ENCODE measurements at places on chromosomes 5 and 9.

GRCh38 chr9:107681988-107682387 is 192.4 kb upstream of the KLF4 start:
- DNase-seq = no peak

GRCh38 chr9:130728721-130729120 is 35.1 kb downstream of the EXOSC2 start:
- no peak for DNase-seq

- DNase-seq = no peak
These were observed 118.7 kb upstream of the NEK6 start for GRCh38 chr9:124139001-124139400.

DNA sequence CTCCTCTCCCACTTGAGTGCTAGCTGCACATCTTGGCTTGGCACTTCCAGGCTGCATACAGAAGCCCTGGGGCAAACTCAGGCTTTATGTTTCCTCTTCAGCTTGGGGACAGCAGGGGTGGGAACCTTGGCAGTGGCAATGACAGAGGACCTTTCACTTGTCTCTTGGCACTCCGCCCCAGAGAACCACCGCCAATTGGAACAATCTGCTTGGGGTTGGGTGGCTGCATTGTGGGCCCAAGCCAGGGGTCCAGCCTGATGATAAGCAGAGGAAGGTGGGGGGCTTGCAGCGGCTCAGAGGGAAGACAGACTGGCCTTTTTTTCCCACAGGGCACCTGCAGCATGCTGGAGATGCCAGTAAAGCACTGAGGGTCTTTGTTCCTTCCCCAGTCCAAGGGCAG is 179.0 kb upstream of the NMUR2 start:
- DNase-seq = no peak

GRCh38 chr5:53392073-53392472 is 88.4 kb upstream of the FST start:
- DNase-seq = no peak

- DNase-seq = no peak
These were observed 121.5 kb downstream of the CAMK4 start for GRCh38 chr5:111345731-111346130.

DNA sequence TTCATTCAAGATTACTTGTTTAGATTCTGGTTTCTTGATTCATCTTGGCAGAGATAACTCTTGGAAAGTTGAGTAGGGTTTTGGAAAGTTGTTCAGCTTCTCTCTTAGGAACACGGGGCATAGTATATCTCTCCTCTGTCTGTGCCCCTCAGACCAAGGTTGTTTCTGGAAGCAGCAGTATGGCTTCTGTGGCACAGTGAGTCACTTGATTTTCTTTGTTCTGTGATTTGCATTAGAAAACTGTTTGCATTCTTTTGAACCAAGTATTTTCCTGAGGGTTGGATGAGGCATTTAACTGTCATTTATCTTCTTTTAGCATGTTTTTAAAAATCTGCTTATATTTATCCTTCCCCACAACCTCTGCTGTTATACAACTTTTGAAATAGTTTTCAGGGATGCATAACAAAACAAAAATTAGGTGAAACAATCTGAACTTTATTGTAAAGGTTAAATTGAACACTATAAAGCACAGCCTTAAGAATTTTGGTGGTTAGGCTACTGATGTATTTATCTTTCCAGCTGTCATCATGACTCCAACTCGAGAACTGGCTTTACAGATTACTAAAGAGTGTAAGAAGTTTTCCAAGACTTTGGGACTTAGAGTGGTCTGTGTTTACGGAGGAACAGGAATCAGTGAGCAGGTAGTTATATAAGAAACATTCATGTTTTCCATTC is 26.5 kb downstream of the DDX46 start:
- DNase-seq = no peak

DNA sequence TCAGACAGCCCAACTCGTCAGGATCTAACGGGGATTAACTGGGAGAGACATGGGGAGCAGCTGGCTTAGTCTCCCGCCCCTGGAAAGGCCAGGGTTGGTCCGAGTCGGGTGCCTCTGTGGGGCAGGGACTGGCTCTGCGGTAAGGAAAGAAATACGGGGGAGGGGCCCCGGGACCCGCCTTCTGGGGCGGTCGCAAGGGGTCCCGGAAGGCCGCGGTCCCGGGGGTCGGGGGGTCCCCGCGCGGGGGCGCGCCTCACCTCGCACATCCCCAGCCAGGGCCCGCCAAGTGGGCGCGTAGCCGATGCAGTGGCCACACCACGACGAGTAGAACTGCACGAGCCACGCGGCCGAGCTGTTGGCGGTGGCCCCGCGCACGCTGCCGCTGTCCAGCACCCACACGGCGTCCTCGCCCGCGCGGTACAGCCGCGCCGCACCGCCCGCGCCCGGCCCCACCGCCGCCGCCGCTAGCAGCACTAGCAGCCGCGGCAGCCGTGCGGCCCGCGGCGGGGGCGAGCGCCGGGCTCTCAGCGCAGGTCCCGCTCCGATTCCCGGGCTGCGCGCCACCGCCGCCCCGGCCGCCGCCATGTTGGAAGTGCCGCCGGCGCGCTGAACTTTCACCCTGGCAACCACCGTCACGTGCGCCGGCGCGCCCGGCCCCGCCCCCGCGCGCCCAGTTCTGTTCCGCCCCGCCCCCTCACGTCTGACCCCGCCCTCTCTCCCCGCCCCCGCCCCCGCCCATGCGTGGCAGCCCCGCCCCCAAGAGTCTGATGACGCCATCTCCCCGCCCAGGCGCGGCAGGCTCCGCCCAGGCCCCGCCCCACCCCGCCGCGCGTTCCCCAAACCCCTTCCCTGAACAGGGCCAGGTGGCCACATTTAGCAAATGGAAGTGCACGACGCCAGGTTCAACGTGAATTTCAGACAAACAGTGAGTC is at the start of gene QSOX2:
Gene QSOX2, minus strand, starts transcription at position 594 of the 932 bp plus-strand sequence. Its CDS starts 9 bp downstream, at position 585.
- DNase-seq = peak; percentile 81

DNA sequence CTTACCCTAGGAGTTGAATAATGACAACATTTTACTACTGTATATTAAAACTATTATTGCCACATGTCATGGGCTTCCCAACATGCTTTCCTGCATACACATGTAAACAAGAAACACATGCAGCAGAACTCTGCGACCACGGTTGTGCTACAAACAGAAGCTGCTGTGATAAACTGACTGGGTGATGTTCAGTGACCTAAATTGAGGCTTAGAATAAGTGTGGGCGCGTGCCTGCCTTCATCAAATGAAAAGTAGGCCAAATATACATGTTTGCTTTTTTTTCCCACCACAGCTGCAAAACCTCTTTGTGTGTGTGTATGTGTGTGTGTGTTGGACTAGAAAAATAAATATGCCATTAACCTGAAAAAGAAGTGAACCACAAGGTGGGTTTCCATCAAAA is 1202.1 kb downstream of the PTPRD start:
- no peak for DNase-seq

- no peak for DNase-seq
These were observed 46.8 kb upstream of the OTULINL start for GRCh38 chr5:14534773-14535172.

DNA sequence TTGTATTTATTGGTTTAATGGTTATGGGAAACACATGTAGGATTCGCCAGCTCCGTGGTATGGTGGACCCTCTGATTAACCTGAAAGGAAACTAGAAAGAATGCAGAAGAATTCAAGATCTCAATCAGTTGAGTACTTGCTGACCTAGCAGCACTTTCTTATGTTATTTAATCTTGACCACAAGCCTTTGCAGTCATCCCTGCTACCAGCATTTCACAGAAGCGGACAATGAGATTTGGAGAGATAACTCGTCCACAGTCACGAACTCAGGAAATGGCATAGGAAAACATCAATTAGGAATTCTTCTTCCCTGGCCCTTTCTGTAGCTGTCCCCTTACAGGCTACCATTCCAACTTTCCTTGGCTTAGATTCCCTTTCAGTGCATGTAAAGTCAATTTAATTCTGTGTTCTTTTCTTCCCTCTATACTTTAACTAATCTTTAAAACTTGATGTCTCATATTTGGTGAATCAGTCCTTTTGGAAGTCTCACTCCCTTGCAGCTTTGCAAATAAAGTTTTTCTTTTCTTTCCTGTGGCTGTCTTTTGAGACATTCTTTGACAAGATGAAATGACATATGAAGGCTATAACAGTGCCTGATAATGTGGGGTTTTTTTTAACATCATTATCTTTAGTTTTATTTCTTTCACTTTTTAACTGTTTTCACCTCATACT is 1.3 kb upstream of the SLC44A1 start:
- DNase-seq = no peak

DNA sequence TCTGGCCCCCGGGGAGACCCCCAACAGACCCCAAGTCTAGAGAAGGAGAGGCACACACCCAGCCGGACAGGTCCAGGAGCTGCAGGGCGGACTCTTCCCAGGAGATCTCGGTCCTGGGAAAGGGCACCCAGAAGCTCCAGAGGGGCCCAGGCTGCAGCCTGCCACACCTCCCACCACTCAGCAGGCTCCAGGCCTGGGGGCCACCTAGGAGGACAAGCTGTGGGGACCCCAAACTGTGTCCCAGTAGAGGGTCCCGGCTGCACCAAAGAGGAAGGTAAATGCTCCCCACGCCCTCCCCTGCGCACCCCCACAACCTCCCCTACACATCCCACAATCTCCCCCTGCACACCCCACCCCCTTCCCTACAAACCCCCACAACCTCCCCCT is 48.5 kb downstream of the PLEKHG4B start:
- no peak for DNase-seq

- DNase-seq = no peak
These were observed 109.0 kb downstream of the GNAQ start for GRCh38 chr9:77922591-77922990.

- peak; percentile 36 for DNase-seq
These were observed 238.1 kb downstream of the ROR2 start for GRCh38 chr9:91711755-91712601.

DNA sequence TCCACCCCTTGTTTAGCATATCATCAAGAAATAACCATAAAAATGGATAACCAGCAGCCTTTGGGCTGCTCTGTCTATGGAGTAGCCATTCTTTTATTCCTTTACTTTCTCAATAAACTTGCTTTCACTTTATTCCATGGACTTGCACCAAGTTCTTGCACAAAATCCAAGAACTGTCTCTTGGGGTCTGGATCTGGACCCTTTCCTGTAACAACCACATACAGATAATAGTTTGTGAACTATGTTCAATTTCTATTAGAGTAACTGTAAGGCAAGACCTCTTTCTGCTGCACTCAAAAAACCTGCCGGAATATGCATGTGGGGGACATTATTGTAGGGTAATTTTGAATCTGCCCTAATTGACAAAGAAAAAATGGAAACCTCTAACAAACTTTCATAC is 66.9 kb upstream of the TMEM215 start:
- DNase-seq = no peak

DNA sequence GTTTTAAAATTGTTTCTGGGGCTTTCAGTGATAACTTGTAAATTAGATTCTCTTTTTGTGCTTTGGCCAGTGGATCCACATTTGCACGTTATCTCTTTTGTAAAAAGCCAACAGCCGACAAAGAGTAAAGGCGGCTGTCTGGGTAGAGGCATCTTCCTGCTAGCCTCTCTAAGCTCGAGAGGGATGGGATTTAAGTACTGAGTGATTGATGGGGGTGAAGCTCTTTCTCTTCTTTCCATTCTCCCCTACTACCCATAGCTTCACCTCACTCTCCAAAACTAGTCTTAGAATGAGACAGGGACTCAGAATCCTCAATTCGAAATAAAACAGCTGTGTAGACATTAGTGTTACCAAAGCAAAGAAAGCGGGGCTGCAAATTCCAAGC is 3.4 kb downstream of the PBX3 start:
- DNase-seq = no peak

- DNase-seq = no peak
These were observed 146.2 kb upstream of the LRRTM2 start for GRCh38 chr5:139021346-139021745.

DNA sequence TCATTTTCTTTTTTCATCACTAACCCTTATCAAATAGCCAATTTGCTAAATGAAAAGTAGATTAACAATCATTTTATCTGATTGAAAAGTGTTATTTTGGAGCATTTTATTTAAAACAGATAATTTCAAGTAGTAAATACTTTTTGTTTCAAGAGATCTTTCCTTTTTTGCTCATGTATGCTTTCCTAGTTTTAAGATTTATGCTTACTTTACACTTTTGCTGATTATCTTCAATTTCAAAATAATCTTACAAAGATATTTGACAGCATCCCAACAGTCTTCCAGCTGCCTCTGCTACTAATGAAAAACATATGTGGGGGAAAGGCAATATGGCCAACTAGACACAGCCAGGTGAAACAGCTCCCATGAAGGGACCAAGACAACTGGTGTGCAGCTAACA is 1027.3 kb upstream of the CDH9 start:
- no peak for DNase-seq

DNA sequence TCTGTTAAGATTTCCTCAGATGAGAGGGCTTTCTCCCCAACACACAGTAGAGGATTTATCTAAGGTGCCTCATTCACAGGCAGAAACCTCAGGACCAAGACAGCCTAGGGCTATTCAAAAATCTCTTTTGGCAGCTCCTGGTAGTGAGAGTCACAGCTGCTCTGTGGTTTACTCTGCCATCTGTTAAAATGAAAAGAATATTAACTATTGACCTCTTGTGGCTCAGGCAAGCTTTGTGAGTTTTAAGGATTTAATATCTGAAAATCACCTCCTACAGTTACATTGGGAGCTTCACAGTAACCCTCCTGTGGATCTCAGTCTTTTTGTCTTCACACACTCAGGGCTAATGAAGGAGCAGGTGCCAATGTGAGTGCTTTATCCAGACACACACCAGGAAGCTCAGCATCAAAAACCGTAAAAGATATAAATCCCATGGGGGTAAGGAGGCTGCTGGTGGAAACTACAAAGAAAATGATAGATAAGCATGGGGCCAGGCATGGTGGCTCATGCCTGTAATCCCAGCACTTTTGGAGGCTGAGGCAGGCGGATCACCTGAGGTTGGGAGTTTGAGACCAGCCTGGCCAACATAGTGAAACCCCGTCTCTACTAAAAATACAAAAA is 29.7 kb downstream of the PPP1R2B start:
- DNase-seq = no peak

GRCh38 chr5:98604301-98604700 is 169.2 kb upstream of the RGMB start:
- DNase-seq = no peak

DNA sequence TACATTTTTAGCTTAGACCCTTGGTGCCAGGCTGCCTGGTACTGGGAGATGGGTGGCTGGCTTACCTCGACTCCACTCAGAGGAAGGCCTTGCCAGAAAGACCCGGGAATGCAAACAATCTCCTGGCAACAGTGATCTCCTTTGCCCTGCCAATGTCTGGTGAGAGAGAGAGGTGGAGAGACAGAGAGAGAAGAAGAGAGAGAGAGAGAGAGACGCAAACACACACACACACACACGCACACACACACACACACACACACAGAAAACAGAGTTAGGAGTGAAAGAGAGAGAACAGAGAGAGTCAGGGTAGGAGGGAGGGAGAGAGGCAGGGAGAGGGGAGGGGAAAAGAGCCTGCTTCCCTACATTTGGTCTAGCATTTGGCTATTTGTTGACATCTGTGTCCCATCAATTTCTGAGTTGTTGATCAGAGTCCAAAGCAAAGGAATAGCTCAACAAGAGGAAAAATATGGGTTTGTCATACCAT is 181.6 kb upstream of the MAP1B start:
- no peak for DNase-seq

GRCh38 chr9:129586685-129587084 is 34.2 kb downstream of the C9orf50 start:
- DNase-seq = no peak
